Tibial nerve (tissue), 4 donors: ENCODE measurements at places on chromosomes 2 and 18. TPM values are rescaled to one million over a fixed set of nuclear protein-coding genes. Genes with fewer than 3 reads are reported as not detected.

DNA sequence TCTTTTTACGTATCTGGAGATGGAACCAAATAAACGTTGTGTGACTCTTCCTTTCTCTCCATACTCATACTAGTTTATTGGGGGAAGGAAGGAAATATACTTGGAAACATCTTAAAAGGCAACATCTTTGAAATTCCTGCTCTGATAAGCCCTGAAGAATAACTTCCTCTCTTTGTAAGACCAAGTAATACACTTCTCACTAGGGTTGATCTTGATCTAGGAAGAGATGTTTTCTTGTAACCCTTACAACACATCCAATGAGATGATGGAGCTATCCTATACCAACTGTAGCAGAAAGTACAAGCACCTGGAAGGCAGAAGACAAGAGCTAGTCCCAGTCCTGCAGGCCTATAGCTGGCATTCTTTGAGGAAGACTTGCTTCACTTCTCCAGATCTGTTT is 2.0 kb downstream of the ANKRD44 start:
- H3K27me3 ChIP-seq = no peaks in the 10 kb centered on the region
- DNase-seq = no peak
- no peaks in the 10 kb centered on the region for H3K36me3 ChIP-seq
- H3K4me1 ChIP-seq = peaks cover 27% of the 10 kb centered on the region

ABCB11 gene
- 0.30 TPM for total RNA-seq

SERPINB12 gene
- not detected for total RNA-seq

DNA sequence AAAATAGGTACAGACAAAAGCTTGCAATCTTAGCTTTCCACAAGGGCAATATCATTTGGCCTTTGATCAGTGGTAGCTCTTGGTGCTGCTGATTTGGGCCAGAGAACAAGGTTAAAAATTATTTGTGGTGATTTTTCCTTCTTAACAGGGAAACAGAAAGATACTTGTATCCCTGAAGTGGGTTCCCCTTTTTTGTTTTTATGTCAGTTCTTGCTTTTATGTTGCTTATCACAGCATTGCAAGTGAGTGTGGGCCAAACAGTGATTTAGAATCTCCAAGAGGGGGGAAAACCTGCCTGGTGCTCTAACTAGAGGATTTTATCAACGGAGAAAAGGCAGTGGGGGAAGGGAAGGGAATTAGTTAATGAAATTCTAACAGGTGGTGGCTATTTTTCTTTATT is 197.6 kb upstream of the SP5 start:
- no peak overlapping the region for H3K4me3 ChIP-seq
- H3K36me3 ChIP-seq = no peaks in the 10 kb centered on the region
- no peak overlapping the region for H3K27ac ChIP-seq
- no peak for DNase-seq
- H3K4me1 ChIP-seq = no peaks in the 10 kb centered on the region

- no peak overlapping the region for H3K4me3 ChIP-seq
- no peak overlapping the region for H3K27ac ChIP-seq
- H3K27me3 ChIP-seq = no peaks in the 10 kb centered on the region
- no peaks in the 10 kb centered on the region for H3K4me1 ChIP-seq
- DNase-seq = no peak
These were observed 57.0 kb upstream of the ZC3H15 start for GRCh38 chr2:186429104-186429503.

DNA sequence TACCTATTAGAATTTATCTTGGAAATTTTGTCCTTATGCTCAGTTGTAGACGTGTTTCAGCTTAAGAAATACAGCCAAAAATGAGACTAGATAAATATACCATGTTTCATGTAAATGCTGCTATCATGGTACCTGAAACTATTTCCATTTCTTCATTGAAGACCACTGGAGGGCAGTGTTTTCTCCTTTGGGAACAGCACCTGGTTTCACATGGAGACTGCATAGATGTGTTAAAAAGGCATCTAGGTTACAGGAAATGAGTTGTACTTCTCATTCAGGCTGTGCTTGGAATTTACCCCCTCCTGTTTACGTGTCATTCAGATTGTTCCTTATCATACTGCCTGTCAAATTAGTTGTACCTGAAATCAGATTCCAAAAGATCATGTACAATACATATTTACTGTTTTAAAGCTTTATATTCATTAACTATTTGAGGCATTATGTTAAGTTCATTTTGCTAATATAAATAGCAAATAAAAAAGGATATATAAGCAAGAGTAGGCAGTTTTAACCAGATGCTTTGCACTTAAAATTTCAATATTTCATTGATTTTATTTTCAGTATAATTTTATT is 57.3 kb upstream of the PSMD14 start:
- H3K4me3 ChIP-seq = no peak overlapping the region
- no peaks in the 10 kb centered on the region for H3K36me3 ChIP-seq
- H3K27ac ChIP-seq = no peak overlapping the region
- no peaks in the 10 kb centered on the region for H3K4me1 ChIP-seq
- DNase-seq = no peak

SEPTIN10 gene
- 121 TPM for total RNA-seq

GRCh38 chr18:47748847-47749599 is 181.4 kb downstream of the SMAD2 start:
- H3K4me3 ChIP-seq = peak overlapping the region; percentile 48
- no peak overlapping the region for H3K27ac ChIP-seq
- H3K36me3 ChIP-seq = no peaks in the 10 kb centered on the region

GRCh38 chr2:239261356-239261755 is 139.5 kb downstream of the HDAC4 start:
- H3K36me3 ChIP-seq = no peaks in the 10 kb centered on the region
- DNase-seq = no peak
- peaks cover 56% of the 10 kb centered on the region for H3K4me1 ChIP-seq
- no peak overlapping the region for H3K27ac ChIP-seq
- no peak overlapping the region for H3K4me3 ChIP-seq
- no peaks in the 10 kb centered on the region for H3K27me3 ChIP-seq

ADAM23 gene
- total RNA-seq = 6.9 TPM

DNA sequence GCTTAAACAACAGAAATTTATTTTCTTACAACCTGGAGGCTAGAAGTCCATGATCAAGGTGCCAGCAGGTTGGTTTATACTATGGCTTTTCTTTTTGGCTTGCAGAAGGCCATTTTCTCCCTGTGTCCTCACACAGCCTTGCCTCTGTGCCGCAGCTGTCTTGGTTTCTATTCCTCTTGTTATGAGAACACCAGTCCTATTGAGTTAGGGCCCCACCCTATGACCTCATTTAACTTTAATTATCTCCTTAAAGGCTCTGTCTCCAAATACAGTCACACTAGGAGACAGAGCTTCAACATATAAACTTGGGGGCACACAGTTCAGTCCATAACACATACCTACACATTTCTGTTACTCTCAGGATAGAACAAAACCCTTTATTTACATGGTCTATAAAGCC is 17.3 kb upstream of the RHOB start:
- H3K27me3 ChIP-seq = no peaks in the 10 kb centered on the region
- no peak overlapping the region for H3K27ac ChIP-seq
- DNase-seq = peak; percentile 15
- H3K36me3 ChIP-seq = no peaks in the 10 kb centered on the region

DNA sequence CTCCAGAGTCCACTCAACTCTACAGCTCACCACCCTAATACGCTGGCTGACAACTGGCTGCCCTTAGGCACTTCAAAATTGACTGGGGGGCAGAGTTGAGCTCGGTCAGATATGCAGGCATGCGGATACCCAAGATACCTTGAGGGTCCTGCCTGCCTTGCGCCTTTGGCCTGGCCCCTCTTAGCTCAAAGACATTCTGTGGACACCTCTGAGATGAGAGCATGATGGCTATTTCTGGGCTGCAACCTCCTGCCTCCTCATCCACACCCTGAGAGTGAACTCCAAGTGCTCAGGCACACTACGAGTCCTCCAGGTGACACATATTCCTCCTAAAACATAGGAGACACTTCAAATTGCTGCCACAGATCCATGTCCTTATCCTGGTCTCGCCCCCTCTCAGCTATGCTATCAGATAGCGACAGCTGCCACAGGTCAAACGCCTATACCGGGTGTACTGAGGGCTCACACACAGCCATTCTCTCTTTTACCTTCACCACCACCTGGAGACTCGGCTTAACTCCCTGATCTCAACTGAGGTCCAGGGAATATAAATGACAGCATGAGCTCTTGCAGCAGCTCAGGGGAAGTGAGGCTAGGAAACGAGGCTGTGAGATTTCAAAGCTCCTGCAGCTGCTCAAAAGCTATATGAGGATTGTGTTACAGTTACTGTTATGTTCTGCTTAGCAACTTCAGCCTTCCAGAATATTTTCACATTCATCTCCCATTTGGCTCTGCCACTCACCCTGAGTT is 60.5 kb upstream of the TEX51 start:
- H3K4me1 ChIP-seq = no peaks in the 10 kb centered on the region
- DNase-seq = no peak
- H3K27me3 ChIP-seq = no peaks in the 10 kb centered on the region
- no peak overlapping the region for H3K4me3 ChIP-seq

DNA sequence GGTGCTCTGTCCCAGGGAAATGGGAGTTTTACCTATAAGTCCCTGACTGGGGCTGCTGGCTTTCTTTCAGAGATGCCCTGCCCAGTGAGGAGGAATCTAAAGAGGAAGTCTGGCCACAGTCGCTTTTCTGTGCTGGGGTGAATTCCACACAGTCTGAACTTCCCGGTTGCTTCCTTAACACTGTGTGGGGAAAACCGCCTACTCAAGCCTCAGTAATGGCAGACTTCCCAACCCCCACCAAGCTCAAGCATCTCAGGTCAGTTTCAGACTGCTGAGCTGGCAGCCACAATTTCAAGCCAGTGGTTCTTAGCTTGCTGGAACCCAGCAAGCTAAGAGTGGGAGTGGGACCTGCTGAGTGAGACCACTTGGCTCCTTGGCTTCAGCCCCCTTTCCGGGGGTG is 54.9 kb downstream of the NUP35 start:
- DNase-seq = no peak
- peaks cover 6% of the 10 kb centered on the region for H3K36me3 ChIP-seq
- H3K27ac ChIP-seq = no peak overlapping the region
- no peaks in the 10 kb centered on the region for H3K27me3 ChIP-seq
- no peaks in the 10 kb centered on the region for H3K4me1 ChIP-seq

TUBB8B gene
- total RNA-seq = not detected

- no peak overlapping the region for H3K27ac ChIP-seq
- H3K4me3 ChIP-seq = no peak overlapping the region
- no peaks in the 10 kb centered on the region for H3K27me3 ChIP-seq
- no peak for DNase-seq
These were observed 43.2 kb downstream of the FOSL2 start for GRCh38 chr2:28435814-28436351.

GRCh38 chr2:28595323-28595722 is 99.5 kb downstream of the PLB1 start:
- no peak for DNase-seq
- H3K36me3 ChIP-seq = no peaks in the 10 kb centered on the region
- H3K4me1 ChIP-seq = peaks cover 13% of the 10 kb centered on the region
- H3K27me3 ChIP-seq = no peaks in the 10 kb centered on the region
- no peak overlapping the region for H3K4me3 ChIP-seq
- peak overlapping the region; percentile 17 for H3K27ac ChIP-seq

ZNF892 gene
- total RNA-seq = 21.2 TPM

DNA sequence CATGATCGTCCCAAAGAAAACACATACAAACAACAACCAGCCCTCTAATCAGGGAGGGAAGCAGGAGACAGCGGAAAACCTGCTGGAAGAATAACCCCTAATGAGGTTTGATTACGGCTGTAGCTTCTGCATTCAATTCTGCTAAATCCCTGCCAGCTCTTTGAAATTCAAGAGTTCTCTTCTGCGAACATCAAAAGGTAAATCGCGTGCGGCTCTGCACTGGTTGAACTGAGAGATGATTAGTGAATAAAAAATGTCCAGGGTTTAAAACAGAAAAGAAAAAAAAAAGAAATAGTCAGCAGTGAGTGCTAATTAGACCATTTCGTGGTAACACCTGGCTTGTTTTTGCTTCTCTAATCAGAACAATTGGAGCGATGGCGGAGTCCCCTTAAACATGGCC is 153.0 kb upstream of the CAPN13 start:
- H3K27me3 ChIP-seq = no peaks in the 10 kb centered on the region
- no peak overlapping the region for H3K4me3 ChIP-seq
- H3K36me3 ChIP-seq = no peaks in the 10 kb centered on the region
- H3K4me1 ChIP-seq = no peaks in the 10 kb centered on the region

GRCh38 chr2:164066095-164066494 is 330.3 kb upstream of the FIGN start:
- H3K27me3 ChIP-seq = no peaks in the 10 kb centered on the region
- H3K27ac ChIP-seq = no peak overlapping the region
- DNase-seq = no peak
- H3K4me3 ChIP-seq = no peak overlapping the region
- H3K4me1 ChIP-seq = peaks cover 20% of the 10 kb centered on the region

CNGA3 gene
- 0.30 TPM for total RNA-seq

- H3K36me3 ChIP-seq = peaks cover under 1% of the 10 kb centered on the region
- no peaks in the 10 kb centered on the region for H3K4me1 ChIP-seq
- no peak for DNase-seq
These were observed 160.3 kb downstream of the L3MBTL4 start for GRCh38 chr18:6254456-6254855.

GRCh38 chr18:36849288-36850006 is 20.5 kb downstream of the KIAA1328 start:
- H3K36me3 ChIP-seq = no peaks in the 10 kb centered on the region
- H3K4me1 ChIP-seq = no peaks in the 10 kb centered on the region
- no peak for DNase-seq
- no peak overlapping the region for H3K4me3 ChIP-seq
- no peak overlapping the region for H3K27ac ChIP-seq
- no peaks in the 10 kb centered on the region for H3K27me3 ChIP-seq

GRCh38 chr18:46680784-46681695 is 24.0 kb upstream of the LOXHD1 start:
- H3K4me3 ChIP-seq = no peak overlapping the region
- H3K4me1 ChIP-seq = no peaks in the 10 kb centered on the region
- no peaks in the 10 kb centered on the region for H3K27me3 ChIP-seq
- H3K36me3 ChIP-seq = no peaks in the 10 kb centered on the region
- no peak overlapping the region for H3K27ac ChIP-seq

WDFY1 gene
- total RNA-seq = 33.1 TPM

- H3K4me3 ChIP-seq = no peak overlapping the region
- H3K27ac ChIP-seq = no peak overlapping the region
- no peak for DNase-seq
- no peaks in the 10 kb centered on the region for H3K36me3 ChIP-seq
- no peaks in the 10 kb centered on the region for H3K4me1 ChIP-seq
These were observed 14.3 kb downstream of the C2orf76 start for GRCh38 chr2:119352357-119352756.

PROKR1 gene
- not detected for total RNA-seq

TNFAIP6 gene
- total RNA-seq = 4.8 TPM

CHRNG gene
- not detected for total RNA-seq

DNA sequence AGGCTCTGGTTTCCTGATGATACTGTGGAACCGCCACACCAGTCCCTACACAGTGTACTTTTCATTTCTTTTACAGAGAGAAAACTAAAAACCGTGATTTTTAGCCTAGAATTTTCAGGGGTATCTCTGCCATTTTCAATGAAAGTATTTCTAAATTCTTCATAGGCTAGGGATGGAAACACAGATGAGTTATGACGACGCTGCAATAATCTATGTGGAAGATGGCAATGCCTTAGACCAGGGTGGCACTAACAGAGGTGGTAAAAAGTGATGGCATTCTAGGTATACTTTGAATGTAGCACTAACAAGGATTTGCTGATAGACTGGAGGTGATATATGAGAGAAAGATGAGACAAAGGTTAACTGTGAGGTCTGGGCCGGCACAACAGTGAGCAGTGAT is 56.5 kb downstream of the TTC21B start:
- H3K4me1 ChIP-seq = no peaks in the 10 kb centered on the region
- DNase-seq = no peak
- no peaks in the 10 kb centered on the region for H3K36me3 ChIP-seq
- H3K4me3 ChIP-seq = no peak overlapping the region
- no peak overlapping the region for H3K27ac ChIP-seq
- no peaks in the 10 kb centered on the region for H3K27me3 ChIP-seq

CDH19 gene
- total RNA-seq = 187 TPM

- no peaks in the 10 kb centered on the region for H3K27me3 ChIP-seq
- no peaks in the 10 kb centered on the region for H3K36me3 ChIP-seq
- H3K27ac ChIP-seq = no peak overlapping the region
- DNase-seq = peak; percentile 5
- no peak overlapping the region for H3K4me3 ChIP-seq
These were observed 667.6 kb downstream of the STK39 start for GRCh38 chr2:167579826-167580225.

LRP1B gene
- 2.1 TPM for total RNA-seq
